ENCODE measurements at places on chromosomes 5 and 9.

GRCh38 chr5:133445744-133446143, 166.6 kb downstream of the FSTL4 start:
- no peak for DNase-seq

DNA sequence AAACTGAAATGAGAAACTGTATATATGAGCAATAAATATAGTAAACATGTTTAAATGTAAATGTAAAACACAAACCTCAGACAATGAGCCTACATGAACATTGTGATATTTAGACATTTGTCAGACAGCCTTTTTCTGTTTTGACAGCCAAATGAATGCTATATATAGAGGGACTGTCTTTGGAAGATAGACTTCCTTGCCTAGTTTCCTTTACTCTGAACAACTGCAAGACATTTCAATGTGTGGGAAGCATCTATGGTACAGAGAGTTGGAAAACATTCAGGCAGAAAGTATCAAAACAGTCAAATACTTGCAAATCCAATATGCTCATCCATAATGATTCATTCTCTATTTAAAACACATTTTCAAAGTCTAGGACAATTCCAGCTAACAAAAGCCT, 31.7 kb upstream of the TUSC1 start:
- DNase-seq, result no peak

GRCh38 chr5:142151436-142152383, 43.1 kb downstream of the NDFIP1 start:
- DNase-seq, result peak; percentile 37

DNA sequence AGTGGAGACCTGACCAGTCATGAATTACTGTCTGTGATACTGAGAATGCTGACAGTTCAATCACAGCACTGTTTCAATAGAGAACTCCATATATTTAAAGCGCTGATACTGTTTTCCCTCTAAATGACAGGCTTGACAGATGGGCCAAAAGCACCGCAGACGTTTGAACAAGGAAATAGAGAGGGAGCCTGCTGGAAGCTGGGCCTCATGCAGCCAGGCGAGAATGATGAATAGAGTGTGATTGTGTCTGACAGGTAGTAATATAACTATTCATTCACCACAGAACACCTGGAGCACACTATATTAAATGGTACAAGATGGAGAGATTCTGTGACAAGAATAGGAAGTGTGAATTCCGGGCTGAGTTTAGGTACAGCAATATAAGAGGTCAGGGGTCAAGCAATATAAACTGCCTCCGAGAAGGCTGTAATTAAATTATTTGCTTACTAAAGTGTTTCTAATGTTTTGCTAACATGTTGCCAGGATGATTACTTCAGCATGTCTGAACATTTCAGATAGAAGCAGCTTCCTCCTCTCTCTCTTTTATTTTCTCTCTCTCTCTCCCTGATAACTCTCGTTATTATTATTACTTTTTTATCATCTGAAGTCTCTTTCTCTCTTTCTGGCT, 297.7 kb downstream of the CSNK1G3 start:
- no peak for DNase-seq

DNA sequence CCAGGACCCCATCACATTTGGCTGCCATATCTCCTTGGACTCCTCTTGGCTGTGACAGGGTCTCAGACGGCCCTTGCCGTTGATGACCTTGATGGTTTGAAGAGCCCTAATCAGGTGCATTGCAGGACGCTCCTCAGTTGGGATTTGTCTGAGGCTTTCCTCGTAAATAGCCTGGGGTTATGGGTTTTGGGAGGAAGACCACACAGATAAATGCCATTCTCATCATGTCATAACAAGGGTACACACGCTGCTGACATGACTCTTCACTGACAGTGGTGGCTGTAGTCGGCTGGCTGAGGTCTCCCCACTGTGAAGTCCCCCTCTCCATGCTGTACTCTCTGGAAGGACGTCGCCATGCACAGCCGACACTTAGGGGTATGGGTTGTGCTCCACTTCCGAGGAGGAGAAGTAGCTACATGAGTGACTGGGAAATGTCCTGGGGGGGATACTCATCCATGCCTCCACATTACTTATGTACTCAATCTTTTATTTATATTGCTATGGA, 42.9 kb upstream of the SPTLC1 start:
- DNase-seq, result no peak

- DNase-seq, result no peak
Measured at GRCh38 chr5:144017631-144018030, 152.8 kb downstream of the YIPF5 start.

GRCh38 chr9:137000177-137000930, 4.0 kb upstream of the CLIC3 start:
- no peak for DNase-seq

DNA sequence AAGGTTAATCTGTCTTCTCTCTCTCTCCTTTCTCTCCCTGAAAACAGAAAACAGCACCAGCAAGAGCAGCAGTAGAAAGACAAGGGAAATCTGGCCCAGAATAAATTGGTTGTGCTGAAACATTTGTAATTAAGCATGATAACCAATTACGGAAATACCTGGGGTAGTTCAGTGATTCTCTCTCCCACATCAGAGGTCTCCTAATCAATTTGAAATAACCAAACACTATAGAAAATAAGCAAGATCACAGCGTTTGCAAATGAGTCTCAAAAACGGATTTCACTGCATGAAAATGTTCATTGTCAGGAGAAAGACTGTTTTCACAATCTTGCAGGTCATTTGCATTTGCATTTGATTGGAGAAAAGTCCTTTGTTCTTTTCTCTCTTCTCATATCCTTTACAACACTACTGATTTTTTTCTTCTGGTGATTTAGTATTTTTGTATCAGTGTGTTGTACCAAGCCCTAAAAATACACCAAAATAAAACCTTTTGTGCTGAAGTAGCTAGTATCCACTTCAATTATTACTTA, 36.8 kb upstream of the CDH6 start:
- DNase-seq, result no peak

- no peak for DNase-seq
Measured at GRCh38 chr9:87696641-87697040, 29.3 kb upstream of the CTSL start.

DNA sequence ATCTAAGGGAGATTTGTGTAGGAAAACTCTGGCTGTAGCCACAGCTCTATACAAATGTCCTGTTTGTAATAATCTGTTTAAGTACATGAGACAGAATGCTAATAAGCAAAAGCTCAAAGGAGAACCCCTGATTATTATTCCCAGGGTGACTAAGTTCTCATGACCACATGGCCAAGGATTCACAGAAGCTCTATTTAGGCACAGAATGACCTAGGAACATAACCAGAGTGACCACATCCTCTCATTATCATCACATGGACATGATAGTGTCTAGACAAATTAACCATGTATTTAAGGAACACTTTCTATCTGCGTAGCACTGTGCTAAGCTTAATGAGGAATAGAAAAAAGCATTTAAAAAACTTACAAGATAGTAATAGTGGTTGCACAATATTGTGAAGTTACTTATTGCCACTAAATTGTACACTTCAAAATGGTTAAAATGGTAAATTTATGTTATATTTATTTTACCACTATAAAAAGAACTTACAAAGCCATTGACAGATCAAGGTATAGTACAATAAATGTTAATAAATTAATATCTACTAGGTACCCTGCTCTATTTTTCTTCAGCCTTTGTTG, 56.3 kb downstream of the STX17 start:
- DNase-seq, result no peak

- DNase-seq, result no peak
Measured at GRCh38 chr5:124630767-124631704, 115.4 kb downstream of the ZNF608 start.

DNA sequence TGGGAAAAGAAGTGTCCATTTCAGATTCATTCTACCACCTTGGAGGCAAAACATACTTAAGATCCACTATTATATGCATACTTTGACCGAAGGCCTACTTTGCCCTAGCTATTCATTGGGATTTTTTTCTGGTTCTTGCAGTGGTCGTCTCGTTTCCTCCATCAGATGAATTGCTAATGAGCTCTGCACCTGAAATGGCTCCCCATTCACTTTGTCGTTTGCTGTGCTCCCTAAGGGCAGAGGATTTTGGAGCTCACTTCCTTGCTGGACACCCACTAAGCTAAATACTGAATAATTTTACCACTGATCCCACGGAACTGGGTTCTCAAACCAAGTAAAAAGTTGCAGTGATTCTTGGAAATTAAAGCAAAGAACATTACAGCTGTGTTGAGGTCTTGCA, 1.9 kb downstream of the KDM3B start:
- DNase-seq, result no peak

GRCh38 chr5:53649352-53649751, 88.9 kb downstream of the NDUFS4 start:
- DNase-seq, result no peak

DNA sequence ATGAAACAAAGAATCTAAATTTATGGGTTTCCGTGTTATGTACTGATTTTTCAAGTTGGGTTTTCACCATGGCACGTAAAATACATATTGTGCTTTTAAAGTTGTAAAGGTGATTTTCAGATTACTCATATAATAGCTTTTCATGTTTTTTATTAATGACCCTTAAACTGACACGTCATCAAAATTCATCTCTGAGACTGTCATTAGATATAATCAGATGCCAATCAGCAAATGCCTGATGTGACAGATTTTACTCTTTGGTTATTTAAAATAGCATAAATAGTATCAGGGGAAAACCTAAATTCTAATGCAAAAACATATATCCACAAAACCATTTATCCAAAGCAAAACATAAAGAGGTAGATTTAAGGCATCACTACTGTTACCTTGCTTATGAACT, 11.0 kb downstream of the RFX3 start:
- DNase-seq, result no peak

DNA sequence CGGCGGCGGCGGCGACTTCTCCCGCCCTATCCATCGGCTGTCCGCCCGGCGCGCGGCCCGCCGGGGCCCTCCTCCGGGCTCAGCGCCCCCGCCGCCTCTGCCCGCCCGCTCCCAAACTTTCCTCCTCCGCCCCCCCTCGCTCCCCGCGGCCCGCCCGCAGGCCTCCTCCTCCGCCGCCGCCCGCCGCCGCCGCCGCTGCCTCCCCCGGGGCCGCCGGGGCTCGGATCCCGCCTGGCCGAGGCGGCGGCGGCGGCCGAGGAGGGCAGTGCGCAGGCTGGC, 460 bp upstream of the PBX3 start:
- no peak for DNase-seq

DNA sequence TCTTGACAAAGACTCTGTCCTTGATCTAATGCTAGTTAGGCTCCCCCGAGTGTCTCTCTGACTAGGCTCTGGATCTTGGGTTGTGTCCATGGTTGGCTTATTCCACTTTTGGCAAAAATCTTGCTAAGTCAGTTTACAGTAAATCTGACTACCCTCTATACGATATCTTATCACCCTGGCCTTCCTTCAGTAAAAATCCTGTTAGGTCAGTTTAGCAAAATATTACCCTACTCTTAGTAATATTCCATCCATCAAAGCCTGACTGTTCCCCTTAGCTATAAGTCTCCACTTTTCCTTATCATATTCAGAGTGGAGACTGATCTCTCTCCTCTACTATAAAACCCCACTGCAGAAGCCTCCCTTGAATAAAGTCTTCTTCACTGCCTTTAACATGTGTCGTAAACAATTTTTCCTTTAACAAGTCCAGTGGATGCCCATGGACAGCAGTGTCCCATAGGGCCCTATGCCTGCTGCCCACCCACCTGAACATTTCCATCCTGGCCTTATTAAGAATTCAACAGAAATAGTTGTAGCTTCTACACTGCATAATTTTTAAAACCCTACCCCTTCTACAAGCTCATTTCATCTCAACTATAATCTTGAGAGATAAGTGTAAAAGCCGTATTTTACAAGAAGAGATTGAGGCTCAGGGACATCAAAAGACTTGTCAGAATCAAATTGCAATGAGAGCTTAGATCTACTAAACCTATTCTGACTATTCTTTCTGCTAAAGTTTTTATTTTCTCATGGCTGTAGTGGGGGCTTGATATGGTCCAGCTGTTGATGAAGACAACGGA, 22.3 kb downstream of the MINAR2 start:
- DNase-seq, result no peak

- DNase-seq, result no peak
Measured at GRCh38 chr5:147346006-147346561, 111.3 kb downstream of the STK32A start.

DNA sequence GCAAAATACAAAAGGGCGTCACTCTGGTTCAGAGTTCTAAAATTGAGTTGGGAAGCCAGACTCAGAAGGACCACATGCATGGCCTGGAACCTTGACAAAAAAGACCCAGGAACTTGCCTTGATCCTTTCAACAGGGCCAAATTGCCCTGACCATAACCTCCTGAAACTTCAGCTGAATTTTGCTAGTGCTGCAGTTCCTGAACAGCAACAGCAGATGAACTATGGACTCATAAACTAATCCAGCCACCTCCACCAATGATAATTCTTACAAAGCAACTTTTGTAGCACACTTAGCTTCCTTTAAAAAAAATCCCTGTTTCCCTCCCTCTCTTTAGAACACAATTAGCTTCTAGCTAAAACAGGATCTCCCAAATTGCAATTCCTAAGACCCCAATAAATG, 155.9 kb downstream of the MAT2B start:
- no peak for DNase-seq

- no peak for DNase-seq
Measured at GRCh38 chr5:59140133-59140532, 557.3 kb downstream of the RAB3C start.

DNA sequence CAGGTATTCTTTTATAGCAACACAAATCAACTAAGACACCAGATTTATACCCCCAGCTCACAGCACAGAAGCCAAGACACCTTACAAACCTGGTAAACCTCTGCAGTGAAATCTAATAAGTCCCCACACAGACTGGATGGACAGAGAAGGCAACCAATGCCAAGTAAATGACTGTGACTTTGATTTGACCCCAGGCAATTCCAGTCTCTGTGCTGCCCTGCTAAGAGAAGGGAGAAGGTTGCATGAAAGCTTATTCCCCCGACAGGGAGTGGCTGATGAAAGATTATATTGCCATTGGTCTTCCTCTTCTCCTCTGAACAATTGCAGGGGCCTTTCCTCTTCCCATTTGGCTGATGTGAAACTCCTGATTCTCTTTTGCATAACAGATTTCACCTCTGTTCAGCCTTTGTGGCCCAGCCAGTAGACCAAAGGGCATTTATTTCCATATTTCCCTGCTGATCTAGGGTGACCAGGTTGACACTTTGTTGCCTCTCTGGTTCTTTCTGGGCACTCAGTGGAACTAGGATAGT, 107.6 kb downstream of the ADRB2 start:
- no peak for DNase-seq

DNA sequence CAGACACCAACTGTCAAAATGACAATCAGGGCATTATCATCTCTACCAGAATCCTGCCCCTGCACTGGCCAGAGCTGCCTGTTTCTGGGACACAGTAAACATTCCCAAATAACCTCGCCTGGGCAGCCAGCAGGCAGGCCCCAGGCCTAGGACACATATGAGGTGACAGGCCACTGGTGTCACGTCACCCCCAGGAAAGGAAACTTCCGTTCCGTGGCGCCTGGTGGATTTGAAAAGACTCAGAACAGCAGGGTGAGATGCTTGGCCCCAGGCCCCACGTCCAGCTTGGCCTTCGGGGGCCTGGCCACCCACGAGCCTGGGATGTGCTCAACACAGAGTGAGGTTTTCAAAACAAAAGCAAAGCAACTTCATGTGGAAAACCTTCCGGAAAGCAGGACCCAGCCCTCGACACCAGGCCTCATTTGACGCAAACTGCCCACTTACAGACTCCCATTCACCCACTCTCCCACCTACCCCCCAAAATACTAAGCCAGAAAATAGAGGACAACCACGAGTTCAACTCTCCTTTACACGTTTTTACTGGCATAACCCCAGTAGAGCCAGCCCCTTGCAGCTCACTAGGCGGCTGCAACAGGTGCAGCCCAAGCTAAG, 1.2 kb downstream of the SEMA4D start:
- no peak for DNase-seq
